Activated T-cell treated with anti-CD3 and anti-CD28 coated beads, Interleukin-2, amount 50 U/mL, for 4 hours (primary cell): ENCODE measurements at places on chromosomes 1 and 21. TPM values are rescaled to one million over a fixed set of nuclear protein-coding genes. Genes with fewer than 3 reads are reported as not detected.

Gene LRRC53
- total RNA-seq, result not detected

Gene HAPLN2
- total RNA-seq, result not detected

GRCh38 chr1:209809611-209810010, 3.7 kb upstream of the IRF6 start:
- no peak for DNase-seq

- no peak for DNase-seq
Measured at GRCh38 chr1:162877412-162877811, 16.4 kb upstream of the CCDC190 start.

Gene MROH7
- total RNA-seq, result 0.08 TPM

GRCh38 chr21:44087426-44088400, 19.5 kb upstream of the PWP2 start:
- DNase-seq, result no peak

DNA sequence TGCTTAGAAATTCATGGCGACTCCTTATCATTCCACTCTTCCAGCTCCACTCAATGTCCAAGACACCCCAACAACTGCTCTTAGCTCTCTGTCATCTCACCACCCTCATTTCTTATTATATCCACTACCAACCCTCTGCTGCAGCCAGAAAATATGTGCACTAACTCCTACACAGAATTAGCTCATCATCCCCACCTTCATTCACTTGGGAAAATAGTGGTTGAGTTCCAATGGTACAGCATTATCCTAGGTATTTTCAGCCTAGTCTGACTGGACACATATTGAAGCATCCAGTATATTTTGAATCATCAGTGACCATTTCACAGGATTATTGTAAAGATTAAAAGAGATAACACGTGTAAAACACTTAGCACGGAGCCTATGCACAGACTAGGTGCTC, 16.7 kb upstream of the VSIG8 start:
- DNase-seq, result no peak

GRCh38 chr1:109396513-109396839, 1.2 kb downstream of the SORT1 start:
- no peak for DNase-seq

GRCh38 chr1:180947901-180948640, 35.4 kb downstream of the KIAA1614 start:
- DNase-seq, result no peak

Gene KCNC4
- total RNA-seq, result 7.9 TPM

DNA sequence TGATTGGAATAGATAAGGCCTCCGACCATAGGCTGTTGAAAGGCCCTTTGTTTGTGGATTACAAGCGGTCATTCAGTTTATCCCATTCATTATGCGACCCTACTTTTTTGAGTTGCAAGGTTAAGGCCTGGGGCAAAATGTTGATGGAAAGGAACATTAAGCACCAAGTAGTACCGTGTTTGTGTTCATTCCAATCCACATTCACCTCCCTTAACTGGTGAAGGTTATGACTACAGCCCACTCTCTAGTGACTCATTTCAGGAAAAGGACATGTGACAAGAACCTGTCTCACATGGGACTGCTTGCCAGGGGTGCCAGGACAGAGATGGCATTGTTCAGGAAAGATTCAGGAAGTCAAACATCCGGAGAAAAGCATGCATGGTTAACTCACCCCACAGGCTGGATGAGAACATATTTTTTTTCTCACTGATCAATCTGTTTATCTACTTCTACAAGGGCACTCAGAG, 81.6 kb downstream of the CD58 start:
- DNase-seq, result no peak
